ENCODE measurements at places on chromosomes 3 and 15.

- H3K27me3 ChIP-seq, result no peaks in the 10 kb centered on the region
- H3K36me3 ChIP-seq, result no peaks in the 10 kb centered on the region
- H3K27ac ChIP-seq, result no peak overlapping the region
- no peak for DNase-seq
- no peak overlapping the region for H3K4me3 ChIP-seq
Observed at GRCh38 chr15:49494842-49495241, 71.8 kb downstream of the FGF7 start.

GRCh38 chr3:32831791-32832190, 14.0 kb downstream of the TRIM71 start:
- no peak overlapping the region for H3K27ac ChIP-seq
- no peak overlapping the region for H3K4me3 ChIP-seq
- H3K36me3 ChIP-seq, result no peaks in the 10 kb centered on the region
- no peak for DNase-seq

DNA sequence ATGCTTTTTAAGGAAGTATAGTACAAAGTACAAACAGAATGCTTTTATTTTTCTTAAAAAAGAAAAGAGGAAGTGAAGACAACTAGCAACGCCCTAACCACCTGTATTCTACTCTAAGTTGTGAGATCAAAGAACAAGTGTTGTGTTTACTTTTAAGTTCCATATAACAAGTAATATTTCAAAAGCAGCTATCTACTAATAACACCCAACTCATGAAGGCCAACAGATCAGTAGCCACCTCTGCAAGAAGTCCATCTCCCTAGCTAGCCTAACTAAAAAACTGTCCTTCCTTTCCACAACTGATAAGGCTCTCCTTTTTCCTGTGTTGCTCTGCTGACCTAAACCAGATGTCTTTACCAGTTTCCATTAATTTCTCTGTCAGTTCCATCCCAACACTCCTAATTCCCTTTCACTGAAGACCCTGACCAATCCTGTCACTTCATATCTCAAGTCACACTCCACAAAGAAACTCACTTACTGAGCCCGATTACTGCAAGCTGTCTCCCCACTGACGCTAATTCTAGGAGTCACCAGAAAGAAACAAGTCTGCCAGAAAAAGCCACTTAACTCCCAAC, 26.9 kb downstream of the PHC3 start:
- peak overlapping the region; percentile 3 for H3K4me3 ChIP-seq
- H3K27me3 ChIP-seq, result no peaks in the 10 kb centered on the region
- H3K27ac ChIP-seq, result peak overlapping the region; percentile 47
- peaks cover 30% of the 10 kb centered on the region for H3K4me1 ChIP-seq

GRCh38 chr15:66707310-66708082, 5.5 kb downstream of the SMAD6 start:
- peaks cover 4% of the 10 kb centered on the region for H3K36me3 ChIP-seq
- peak overlapping the region; percentile 38 for H3K4me3 ChIP-seq
- H3K27me3 ChIP-seq, result no peaks in the 10 kb centered on the region
- DNase-seq, result no peak
- H3K27ac ChIP-seq, result peak overlapping the region; percentile 78

GRCh38 chr3:105253225-105253624, 113.5 kb upstream of the ALCAM start:
- H3K36me3 ChIP-seq, result no peaks in the 10 kb centered on the region
- DNase-seq, result no peak
- no peak overlapping the region for H3K27ac ChIP-seq
- peaks cover 12% of the 10 kb centered on the region for H3K4me1 ChIP-seq
- H3K4me3 ChIP-seq, result no peak overlapping the region

DNA sequence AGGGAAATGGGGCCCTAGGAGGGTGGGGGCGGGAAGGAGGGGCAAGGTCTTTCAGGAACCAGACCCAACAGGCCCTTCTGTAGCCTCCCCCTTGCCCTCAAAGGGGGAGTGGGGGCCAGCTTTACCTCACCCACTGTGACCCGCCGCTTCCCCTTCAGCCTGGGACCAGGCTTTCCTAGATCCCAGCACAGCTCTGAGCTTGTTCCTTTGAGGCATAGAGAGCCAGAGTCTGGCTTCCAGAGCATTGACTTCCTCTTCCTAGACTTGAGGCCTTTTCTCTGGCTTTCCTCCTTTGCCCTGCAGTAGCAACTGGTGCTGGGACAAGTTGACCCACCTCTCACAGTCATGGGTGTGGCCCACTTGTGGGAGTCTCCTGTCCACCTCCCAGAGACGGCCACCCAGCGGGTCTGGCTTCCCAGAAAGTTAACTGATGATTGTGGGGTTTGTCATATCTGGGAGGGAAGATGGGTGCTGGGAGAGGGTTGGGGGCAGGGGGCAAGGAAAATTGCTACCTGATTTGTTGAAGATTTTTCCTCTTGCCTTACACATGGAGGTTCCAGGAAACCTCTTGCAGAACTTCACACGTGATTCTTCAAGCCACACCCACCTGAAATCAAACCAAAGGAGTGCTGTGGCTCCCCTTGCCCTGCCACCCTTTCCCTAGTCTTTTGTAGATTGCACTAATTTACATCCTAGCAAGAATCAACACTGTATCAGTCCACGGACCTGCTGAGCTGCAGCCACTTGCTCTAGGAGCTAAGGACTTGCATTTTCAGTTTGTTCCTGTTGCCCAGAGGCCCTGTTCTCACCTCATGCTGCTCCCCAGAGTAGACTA, 4.1 kb upstream of the CHST14 start:
- H3K4me3 ChIP-seq, result no peak overlapping the region
- peaks cover 19% of the 10 kb centered on the region for H3K36me3 ChIP-seq
- no peak for DNase-seq
- peaks cover 13% of the 10 kb centered on the region for H3K4me1 ChIP-seq
- no peak overlapping the region for H3K27ac ChIP-seq

GRCh38 chr3:33115024-33115768, 1.4 kb downstream of the CRTAP start:
- H3K36me3 ChIP-seq, result peaks cover 4% of the 10 kb centered on the region
- H3K27ac ChIP-seq, result peak overlapping the region; percentile 93
- peaks cover 47% of the 10 kb centered on the region for H3K4me1 ChIP-seq

GRCh38 chr3:10869460-10869859, 53.4 kb downstream of the SLC6A11 start:
- no peaks in the 10 kb centered on the region for H3K36me3 ChIP-seq
- no peak for DNase-seq
- no peak overlapping the region for H3K27ac ChIP-seq
- H3K4me1 ChIP-seq, result no peaks in the 10 kb centered on the region

DNA sequence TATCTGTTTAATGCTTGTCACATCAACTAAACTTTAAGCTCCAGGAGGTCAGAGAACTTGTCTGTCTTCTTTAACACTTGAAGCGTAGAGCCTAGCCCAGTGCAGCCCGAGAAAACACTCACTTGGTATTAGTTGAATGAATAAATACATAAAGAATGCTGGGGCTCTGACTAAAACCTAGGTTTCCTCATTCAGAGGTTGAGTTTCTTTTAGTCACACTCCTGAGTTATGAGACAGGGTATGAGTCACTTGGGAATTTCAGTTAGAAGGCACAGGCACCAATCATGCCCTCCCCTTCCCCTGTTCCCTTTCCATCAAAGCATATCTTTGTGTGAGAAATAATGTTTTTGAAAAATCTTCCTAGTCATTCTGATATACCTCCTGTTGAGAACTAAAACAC, 589.8 kb upstream of the DPPA4 start:
- DNase-seq, result no peak
- H3K4me3 ChIP-seq, result no peak overlapping the region
- peak overlapping the region; percentile 70 for H3K27ac ChIP-seq

- DNase-seq, result no peak
- no peaks in the 10 kb centered on the region for H3K36me3 ChIP-seq
- H3K27ac ChIP-seq, result no peak overlapping the region
- no peak overlapping the region for H3K4me3 ChIP-seq
- H3K4me1 ChIP-seq, result no peaks in the 10 kb centered on the region
- no peaks in the 10 kb centered on the region for H3K27me3 ChIP-seq
Observed at GRCh38 chr3:167125612-167126407, 254.3 kb downstream of the ZBBX start.

- H3K27me3 ChIP-seq, result no peaks in the 10 kb centered on the region
- DNase-seq, result peak; percentile 46
- peaks cover 19% of the 10 kb centered on the region for H3K4me1 ChIP-seq
- no peaks in the 10 kb centered on the region for H3K36me3 ChIP-seq
Observed at GRCh38 chr3:8599146-8599545, 45.5 kb downstream of the SSUH2 start.

DNA sequence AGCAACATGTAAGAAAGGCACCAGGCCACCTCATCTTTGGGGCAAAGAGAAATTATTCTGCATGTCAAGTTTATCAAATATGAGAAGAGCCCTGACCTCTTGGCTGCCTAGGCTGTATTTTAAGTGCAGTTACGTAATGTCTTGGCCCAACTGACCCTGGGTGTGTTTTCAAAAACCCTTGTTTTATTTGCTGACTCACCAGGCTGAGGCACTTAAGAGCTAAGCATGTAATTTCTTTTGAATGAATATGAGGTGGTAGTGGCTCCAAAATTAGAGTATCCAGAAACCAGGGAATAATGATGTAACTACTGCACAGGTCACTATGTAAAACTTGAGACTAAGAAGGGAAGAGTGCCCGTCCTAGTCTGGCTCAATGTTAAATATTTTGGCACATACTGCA, 24.3 kb downstream of the PGPEP1L start:
- no peak overlapping the region for H3K4me3 ChIP-seq
- H3K36me3 ChIP-seq, result no peaks in the 10 kb centered on the region
- H3K27ac ChIP-seq, result peak overlapping the region; percentile 28
- peaks cover under 1% of the 10 kb centered on the region for H3K27me3 ChIP-seq

DNA sequence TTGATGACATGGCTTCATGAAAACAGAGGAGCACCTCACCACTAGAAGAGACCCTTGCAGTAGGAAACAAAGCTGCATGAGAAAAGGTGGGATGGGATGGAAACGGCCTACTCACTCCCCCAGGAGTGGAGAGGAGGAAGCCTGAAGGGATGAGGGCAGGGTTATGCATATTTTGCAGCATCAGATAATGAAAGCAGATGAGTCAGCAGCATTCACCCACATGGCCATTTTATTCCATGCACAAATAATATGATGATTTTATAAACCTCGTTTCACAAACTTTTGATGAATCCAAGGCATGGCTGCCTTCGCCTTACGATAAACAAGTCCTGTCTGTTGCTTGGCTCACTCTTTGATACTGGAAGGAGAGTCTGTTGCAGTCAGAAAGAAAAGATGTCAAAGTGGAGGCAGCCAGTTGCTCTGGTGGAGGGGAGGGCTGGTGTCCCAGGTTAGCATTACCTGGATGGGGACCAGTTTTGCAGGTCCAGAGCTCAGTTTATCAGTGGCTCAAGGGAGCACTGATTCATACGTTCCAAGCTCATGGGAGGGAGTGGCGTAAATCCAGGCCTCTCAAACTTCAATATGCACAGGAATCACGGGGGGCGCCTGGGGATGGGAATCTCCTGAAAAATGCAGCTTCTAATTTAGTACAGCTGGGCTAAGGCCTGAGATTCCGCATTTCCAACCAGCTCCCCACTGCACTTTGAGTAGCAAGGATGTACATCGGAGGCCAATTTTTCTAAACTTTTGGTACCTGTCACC, 9.2 kb upstream of the EHD4 start:
- H3K27ac ChIP-seq, result no peak overlapping the region
- no peak overlapping the region for H3K4me3 ChIP-seq
- no peaks in the 10 kb centered on the region for H3K36me3 ChIP-seq
- peaks cover 14% of the 10 kb centered on the region for H3K27me3 ChIP-seq
- no peak for DNase-seq

DNA sequence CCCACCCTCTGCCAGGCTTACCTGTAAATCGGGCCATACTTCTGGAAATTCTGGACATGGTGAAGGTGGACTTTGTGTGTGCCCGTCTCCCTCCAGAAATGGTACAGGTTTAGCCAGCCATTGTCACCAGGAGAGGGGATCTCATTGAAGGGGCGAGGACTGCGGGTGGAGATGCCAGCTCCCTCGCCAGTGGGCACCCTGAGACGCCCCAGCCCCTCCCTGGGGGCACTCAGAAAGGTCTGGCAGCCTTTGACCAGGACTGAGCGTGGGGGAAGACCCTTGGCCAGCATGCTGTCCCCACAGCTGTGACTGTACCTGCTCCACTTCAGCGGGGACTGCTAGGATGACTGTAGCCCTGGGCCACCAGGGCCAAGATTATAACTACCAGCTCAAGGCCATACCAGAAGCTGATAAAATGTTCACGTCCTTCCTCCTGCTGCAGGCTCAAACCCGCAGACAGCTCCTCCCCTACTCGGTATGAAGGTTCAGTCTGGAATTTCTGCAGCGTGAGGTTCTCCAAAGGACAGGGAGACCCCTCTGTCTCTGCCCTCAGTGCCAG, at the start of gene CYP11A1:
TSS of gene CYP11A1 (minus strand) at position 351 of the 559 bp plus-strand sequence. CDS start at position 290, 61 bp downstream.
- peaks cover 56% of the 10 kb centered on the region for H3K27me3 ChIP-seq
- peaks cover 3% of the 10 kb centered on the region for H3K4me1 ChIP-seq
- no peak for DNase-seq
- H3K36me3 ChIP-seq, result no peaks in the 10 kb centered on the region
- H3K4me3 ChIP-seq, result no peak within 1 kb of the TSS

GRCh38 chr3:190150681-190151080, 30.0 kb upstream of the P3H2 start:
- H3K27me3 ChIP-seq, result no peaks in the 10 kb centered on the region
- no peak overlapping the region for H3K4me3 ChIP-seq
- peaks cover 2% of the 10 kb centered on the region for H3K36me3 ChIP-seq
- H3K27ac ChIP-seq, result no peak overlapping the region
- no peak for DNase-seq
- H3K4me1 ChIP-seq, result peaks cover 18% of the 10 kb centered on the region

GRCh38 chr3:177382944-177383343, 185.7 kb upstream of the TBL1XR1 start:
- no peaks in the 10 kb centered on the region for H3K27me3 ChIP-seq
- H3K36me3 ChIP-seq, result peaks cover 4% of the 10 kb centered on the region
- DNase-seq, result no peak

DNA sequence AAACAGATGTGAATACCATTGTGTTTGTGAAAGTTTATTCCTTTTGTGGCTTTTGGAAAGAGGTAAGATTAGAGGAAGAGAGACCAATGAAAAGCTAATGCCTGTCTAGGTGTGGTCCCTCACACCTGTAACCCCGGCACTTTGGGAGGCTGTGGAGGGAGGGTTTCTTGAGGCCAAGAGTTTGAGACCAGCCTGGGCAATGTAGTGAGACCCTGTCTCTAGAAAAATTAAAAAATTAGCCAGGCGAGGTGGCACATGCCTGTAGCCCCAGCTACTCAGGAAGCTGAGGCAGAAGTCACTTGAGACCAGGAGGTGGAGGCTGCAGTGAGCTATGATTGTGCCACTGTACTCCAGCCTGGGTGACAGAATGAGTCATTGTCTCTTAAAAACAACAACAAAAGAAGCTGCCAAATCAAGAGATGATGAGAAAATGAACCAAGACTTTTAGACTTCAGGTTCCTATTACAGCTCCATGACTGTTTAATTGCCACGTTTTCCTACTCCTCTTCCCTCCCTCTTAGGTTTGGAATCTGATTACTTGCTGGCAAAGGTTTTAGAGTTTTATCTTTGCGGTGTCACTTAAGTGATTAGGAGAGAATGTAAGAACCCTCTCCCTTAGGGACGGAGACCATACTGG, 68.7 kb downstream of the CGNL1 start:
- peaks cover 2% of the 10 kb centered on the region for H3K36me3 ChIP-seq
- no peak overlapping the region for H3K27ac ChIP-seq
- H3K27me3 ChIP-seq, result peaks cover 10% of the 10 kb centered on the region
- no peak for DNase-seq
